ENCODE measurements at places on chromosomes 11 and 22. TPM values are rescaled to one million over a fixed set of nuclear protein-coding genes. Genes with fewer than 3 reads are reported as not detected.

The MIOX gene
- total RNA-seq = not detected

The KRTAP5-7 gene
- not detected for total RNA-seq

The IGSF9B gene
- total RNA-seq = under 0.01 TPM

The PRRG4 gene
- total RNA-seq = under 0.01 TPM

The OR51I1 gene
- not detected for total RNA-seq

The TECTA gene
- under 0.01 TPM for total RNA-seq

The LGALS12 gene
- total RNA-seq = not detected

The MAP6 gene
- total RNA-seq = 0.59 TPM

The SYCE3 gene
- not detected for total RNA-seq

The ACCSL gene
- total RNA-seq = not detected

The UBTFL1 gene
- total RNA-seq = not detected

The A4GALT gene
- total RNA-seq = 2.2 TPM

The NXPE2 gene
- 0.09 TPM for total RNA-seq

The OR52A1 gene
- not detected for total RNA-seq

The ARHGEF17 gene
- 72.8 TPM for total RNA-seq

The HTR3A gene
- not detected for total RNA-seq

The HINFP gene
- total RNA-seq = 13.7 TPM

The BIRC3 gene
- total RNA-seq = 9.0 TPM

The APOL4 gene
- not detected for total RNA-seq

The TH gene
- not detected for total RNA-seq

The SOX6 gene
- 1.2 TPM for total RNA-seq
